ENCODE measurements at places on chromosomes 11 and 22.

- H3K27me3 ChIP-seq, result peaks cover 34% of the 10 kb centered on the region
- H3K27ac ChIP-seq, result no peak overlapping the region
- H3K4me1 ChIP-seq, result no peaks in the 10 kb centered on the region
- no peaks in the 10 kb centered on the region for H3K36me3 ChIP-seq
Measured at GRCh38 chr11:36711104-36711825, 113.2 kb upstream of the RAG2 start.

DNA sequence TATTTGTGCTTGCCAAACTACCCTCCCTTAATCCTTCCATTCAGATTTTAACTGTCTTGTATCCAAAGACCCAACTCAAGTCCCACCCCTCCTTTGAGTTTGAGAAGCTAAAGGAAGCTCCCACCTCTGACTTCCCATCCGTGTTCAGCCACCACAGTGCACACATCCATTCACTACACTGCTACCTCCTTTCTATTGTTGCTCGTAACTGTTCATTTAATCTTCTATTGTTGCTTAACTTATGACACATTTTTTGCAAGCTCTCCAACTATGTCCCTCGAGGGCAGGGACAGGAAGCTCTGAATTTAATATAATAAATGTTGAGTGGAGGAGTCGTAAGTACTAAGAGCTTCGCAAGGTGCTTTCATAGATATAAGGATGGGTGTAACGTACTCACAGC lies 10.4 kb downstream of the LARGE1 start:
- H3K27me3 ChIP-seq, result no peaks in the 10 kb centered on the region
- DNase-seq, result no peak
- H3K27ac ChIP-seq, result no peak overlapping the region
- H3K36me3 ChIP-seq, result no peaks in the 10 kb centered on the region
- H3K4me3 ChIP-seq, result no peak overlapping the region

- peak; percentile 48 for DNase-seq
- peaks cover 15% of the 10 kb centered on the region for H3K4me1 ChIP-seq
- no peak overlapping the region for H3K27ac ChIP-seq
- no peak overlapping the region for H3K4me3 ChIP-seq
- no peaks in the 10 kb centered on the region for H3K27me3 ChIP-seq
Measured at GRCh38 chr11:111851636-111852035, 19.7 kb downstream of the ALG9 start.

GRCh38 chr22:16603448-16603768 lies 10.8 kb upstream of the CCT8L2 start:
- no peaks in the 10 kb centered on the region for H3K4me1 ChIP-seq
- H3K4me3 ChIP-seq, result no peak overlapping the region
- H3K27ac ChIP-seq, result no peak overlapping the region
- no peaks in the 10 kb centered on the region for H3K27me3 ChIP-seq
- DNase-seq, result no peak

DNA sequence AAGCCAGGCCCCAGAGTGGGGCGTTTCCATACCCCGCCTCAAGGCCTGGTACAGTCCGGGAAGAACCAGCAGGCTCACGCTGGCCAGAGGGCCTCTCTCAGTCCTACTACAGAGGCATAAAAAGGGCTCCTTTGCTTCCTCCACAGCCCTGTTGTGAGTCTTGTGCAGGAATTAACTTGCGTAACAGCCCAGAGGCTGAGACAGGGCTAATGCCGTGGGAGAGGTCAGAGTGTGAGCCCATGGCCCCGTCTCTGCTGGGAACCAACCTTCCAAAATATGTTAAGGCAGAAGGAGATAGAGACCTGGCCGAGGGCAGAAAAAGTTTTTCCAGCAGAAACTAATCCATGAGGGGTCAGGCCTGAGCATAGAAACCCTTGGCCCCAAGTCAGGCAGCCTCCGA lies 19.9 kb upstream of the TMEM184B start:
- no peak overlapping the region for H3K27ac ChIP-seq
- H3K4me3 ChIP-seq, result no peak overlapping the region
- no peaks in the 10 kb centered on the region for H3K27me3 ChIP-seq
- peaks cover 34% of the 10 kb centered on the region for H3K36me3 ChIP-seq
- no peak for DNase-seq

DNA sequence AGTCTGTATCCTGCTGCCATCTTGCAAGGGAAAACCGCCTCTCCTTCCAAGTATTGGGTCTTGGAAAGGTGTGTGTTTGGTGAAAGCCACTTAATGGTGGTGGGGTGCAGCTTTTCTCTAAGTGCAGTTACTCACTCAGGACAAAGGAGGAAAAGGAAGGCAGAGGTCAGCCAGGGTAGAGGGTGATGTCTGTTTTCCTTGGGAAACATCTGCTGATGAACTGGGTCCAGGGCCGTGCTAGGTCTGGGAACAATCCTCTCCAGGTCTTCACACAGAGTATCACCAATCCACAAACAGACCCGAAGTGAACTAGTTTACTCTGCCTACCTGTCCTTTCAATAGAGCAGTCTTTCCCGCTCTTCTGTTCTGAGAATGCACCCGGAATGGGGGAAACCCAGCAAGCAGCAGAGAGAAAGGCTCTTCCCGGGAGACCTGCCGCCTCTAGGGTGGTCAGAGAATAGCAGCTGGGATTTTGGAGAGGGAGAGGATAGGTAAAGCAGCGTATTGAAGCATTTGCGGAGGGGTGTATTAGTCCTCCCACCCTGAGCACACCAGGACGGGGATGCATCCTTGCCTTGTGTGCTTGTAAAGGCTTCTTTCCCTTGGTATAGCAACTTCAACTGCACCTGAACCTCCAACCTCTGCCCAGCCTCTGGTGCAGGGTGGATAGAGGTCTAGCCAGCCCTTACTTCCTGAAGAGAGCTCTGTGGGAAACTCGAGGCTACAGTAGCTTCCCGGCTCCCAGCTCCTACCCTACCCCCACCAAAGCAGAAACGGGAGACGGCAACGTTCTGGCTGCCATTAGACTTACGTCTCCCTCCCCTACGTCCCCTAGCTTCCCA lies 20.7 kb downstream of the LHFPL7 start:
- H3K4me1 ChIP-seq, result no peaks in the 10 kb centered on the region
- no peaks in the 10 kb centered on the region for H3K27me3 ChIP-seq
- no peaks in the 10 kb centered on the region for H3K36me3 ChIP-seq
- no peak for DNase-seq
- H3K27ac ChIP-seq, result no peak overlapping the region

DNA sequence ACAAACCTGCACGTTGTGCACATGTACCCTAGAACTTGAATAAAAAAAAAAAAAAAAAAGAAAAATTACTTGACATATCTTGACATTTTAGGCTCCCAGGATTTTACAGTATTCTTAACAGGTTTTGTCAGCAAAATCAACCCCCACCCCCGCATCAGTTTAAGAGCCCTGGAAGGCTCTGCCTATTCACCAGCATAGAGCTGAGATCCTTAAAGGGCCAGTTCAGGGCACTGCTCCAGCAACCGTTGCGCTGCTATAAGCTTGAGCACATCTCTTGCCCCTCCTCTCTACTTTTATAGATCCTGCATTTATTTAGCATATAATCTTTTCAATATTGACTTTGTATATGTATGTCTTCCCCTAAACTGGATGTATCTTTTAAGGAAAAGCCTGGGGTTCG lies 697 bp upstream of the PAFAH1B2 start:
- peaks cover 15% of the 10 kb centered on the region for H3K36me3 ChIP-seq
- no peaks in the 10 kb centered on the region for H3K27me3 ChIP-seq
- H3K4me3 ChIP-seq, result peak overlapping the region; percentile 81

GRCh38 chr22:25644122-25644521 lies 79.6 kb downstream of the GRK3 start:
- H3K4me3 ChIP-seq, result no peak overlapping the region
- DNase-seq, result no peak
- no peaks in the 10 kb centered on the region for H3K4me1 ChIP-seq
- peaks cover 21% of the 10 kb centered on the region for H3K27me3 ChIP-seq

DNA sequence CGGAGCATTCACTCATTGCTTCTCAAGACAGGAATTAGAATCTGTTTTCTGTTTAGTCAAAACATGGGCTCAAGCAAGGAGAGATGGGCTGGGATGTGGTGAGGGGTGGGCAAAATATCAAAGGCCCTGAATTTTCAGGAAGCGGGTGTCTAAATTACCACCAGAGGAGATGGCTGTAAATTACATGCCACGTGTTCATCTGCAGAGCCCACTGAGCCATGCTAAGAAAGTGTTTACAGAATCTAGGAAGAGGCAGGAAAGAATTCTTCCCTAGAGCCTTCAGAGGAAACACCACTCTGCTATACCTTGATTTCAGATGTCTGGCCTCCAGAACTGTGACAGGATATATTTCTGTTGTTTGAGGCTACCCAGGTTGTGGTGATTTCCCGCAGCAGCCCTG lies 46.1 kb downstream of the CLMP start:
- no peak overlapping the region for H3K27ac ChIP-seq
- H3K27me3 ChIP-seq, result no peaks in the 10 kb centered on the region
- H3K4me3 ChIP-seq, result no peak overlapping the region
- DNase-seq, result no peak
- no peaks in the 10 kb centered on the region for H3K36me3 ChIP-seq
